ENCODE measurements at places on chromosomes 12 and 14.

DNA sequence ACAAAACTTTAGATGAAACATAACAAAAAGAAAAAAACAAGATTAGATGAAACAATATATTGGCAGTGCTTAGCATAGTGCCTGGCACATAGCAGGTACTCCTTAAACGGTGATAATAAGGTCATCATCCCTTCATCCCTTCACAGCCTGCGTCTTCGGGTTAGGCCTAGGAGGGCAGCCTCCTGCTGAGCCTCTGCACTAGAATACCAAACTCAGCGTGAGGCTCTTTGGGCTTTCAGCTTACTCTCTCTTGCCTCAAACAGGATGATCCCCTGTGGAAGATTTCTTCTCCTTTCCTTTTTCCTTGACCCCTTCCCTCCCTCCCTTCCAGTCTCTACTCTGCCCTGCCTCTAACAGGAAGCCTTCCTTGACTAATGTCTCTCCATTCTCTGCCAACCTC is 14.4 kb upstream of the FIGNL2 start:
- no peak for DNase-seq

DNA sequence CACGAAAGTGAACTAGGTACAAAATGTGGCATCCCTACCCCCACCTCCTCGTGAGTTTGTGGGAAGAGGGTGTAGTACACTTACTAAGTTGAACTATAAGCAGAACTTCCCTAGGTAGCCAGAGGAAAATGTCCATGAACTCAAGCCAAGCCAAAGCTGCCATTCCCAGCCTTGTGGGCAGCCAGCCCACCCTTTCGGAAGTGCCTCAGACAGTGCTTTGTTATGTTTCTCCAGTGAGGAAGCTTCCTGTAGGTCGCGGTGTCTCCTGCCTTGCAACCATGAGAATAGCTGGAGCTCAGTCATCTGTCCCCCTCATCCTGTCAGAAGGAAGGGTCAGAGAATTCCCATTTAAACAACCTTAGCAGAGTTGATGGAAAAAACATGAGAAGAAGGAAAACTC is 266.9 kb downstream of the DUSP6 start:
- DNase-seq, result no peak

DNA sequence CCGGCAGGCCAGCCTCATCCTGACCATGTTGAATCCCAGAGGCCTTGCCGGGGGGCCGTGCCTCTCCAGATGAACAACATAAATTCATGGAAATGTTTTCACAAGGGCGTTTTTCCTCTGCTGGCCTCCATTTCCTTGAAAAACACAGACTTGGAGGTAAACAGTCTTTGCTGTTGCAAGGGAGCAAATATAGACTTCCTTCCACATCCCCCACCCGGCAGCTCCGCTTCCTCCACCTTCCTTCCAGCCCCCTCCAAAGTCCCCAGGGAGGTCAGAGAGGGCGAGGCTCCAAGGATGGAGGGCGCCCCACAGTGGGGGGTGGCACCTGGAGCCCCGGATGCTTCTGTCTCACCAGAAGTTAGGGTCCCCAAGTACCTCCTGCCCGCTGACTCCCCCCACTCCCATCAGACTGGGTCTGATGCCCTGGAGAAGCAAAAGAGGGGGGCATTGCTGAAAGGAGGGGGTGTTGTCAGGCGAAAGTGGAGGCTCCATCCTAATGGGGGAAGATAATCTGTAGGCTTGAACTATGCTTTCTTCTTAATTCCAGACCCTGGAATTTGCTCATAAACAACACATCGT is 31.1 kb downstream of the CALM1 start:
- no peak for DNase-seq

GRCh38 chr14:95286645-95287044 is 33.1 kb downstream of the CLMN start:
- no peak for DNase-seq

DNA sequence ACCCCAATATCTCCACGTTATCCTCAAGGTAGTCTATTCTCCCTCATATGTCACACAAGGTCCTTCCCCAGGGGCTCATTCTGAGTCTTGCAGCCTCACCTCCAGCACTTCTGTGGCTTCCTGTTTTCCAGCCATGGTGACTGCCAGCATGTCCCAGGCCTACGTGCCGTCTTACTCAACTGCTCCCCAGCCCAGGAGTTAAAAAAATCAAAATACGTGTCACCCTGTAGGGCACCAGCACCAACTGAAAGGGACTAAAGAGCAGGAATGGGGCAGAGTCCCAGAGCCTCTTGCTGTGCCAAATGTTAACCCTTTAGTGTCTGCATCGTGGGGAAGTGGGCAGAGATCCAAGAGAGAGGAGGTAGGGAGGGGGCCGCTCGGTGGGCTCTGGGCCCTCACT is 37.0 kb upstream of the MED13L start:
- no peak for DNase-seq

DNA sequence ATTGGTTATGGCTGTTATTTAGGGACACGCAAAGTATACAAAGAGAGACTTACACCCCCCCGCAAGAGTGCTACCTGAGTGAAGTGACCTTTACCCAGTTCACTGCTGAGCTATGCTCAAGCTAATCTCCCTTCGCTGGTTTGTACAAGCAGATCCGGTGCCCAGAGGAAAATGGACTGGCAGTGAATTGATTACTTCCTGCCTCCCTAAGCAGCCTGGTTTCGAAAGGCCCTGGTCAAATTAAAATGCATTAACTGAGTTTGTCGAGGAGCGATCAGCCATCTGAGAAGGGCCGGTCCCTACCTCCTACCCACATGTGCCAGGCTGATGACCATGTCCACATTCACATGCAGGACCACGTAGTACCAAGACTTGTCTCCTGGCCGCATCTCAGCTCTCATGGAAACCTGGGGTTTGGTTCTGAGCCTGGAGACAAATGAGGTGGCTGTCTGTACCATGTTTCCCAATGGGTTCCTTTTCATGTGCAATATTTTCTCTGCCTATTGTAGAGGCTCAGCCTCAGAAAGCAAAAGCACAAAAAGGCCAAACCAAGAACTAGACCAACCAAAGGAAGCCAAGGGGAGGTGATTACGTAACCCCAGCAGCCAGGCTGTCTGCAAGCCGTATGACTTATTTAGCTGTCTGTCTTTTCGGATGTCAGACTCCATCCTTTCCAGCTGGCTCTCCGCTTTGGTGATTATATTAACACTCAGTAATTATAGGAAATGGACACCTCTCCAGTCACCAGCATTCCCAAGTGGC is 284.7 kb upstream of the PWP1 start:
- DNase-seq, result peak; percentile 8

- DNase-seq, result no peak
Measured at GRCh38 chr12:79298506-79298905, 392.3 kb downstream of the PAWR start.

GRCh38 chr14:39025250-39025809 is 77.7 kb downstream of the SEC23A start:
- DNase-seq, result no peak

DNA sequence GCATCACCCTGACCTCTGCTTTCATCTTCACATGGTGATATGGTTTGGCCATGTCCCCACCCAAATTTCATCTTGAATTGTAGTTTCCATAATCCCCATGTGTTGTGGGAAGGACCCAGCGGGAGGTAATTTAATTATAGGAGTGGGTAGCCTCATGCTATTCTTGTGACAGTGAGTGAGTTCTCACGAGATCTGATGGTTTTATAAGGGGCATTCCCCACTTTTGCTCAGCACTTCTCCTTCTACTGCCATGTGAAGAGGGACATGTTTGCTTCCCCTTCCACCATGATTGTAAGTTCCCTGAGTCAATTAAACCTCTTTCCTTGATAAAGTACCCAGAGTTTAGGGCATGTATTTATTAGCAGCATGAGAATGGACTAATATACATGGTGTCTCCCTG is 38.2 kb downstream of the TMBIM6 start:
- DNase-seq, result no peak

DNA sequence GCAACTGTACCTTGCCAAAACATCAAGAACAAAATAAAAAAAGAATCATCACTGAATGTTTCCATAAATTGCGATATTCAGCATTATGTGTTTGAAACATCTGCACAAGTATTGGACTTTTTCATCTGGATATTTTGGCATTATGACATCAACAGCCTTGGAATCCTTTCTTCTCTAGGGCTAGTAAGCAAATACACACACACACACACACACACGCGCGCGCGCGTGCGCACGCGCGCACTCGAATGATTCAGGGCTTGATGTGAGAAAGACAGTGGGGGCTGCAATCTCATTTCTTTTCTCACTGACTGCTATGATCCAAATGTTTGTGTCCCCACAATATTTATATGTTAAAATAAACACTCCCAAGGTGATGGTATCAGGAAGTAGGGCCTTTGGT is 90.0 kb upstream of the SLC38A4 start:
- DNase-seq, result peak; percentile 73

GRCh38 chr12:48024735-48025134 is 20.5 kb upstream of the COL2A1 start:
- no peak for DNase-seq

GRCh38 chr14:105505101-105505500 is 14.1 kb downstream of the TEDC1 start:
- DNase-seq, result peak; percentile 70

DNA sequence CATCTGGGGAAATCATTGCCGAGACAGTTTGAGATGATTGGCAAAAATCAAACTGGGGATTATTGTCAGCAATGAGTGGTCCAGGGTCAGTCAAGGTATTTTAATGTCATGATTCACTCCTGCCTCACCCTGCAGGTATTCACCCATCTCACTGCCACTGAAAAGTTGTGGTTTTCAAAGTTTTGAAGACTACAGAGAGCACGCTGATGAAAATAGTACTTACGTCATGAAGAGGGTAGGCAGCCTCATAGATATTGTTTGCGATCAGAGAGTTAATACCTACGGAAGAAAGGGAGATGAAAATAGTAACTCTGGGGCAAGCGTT is 138.0 kb downstream of the ANO2 start:
- DNase-seq, result no peak

GRCh38 chr14:77607741-77608302 is 8.6 kb downstream of the SPTLC2 start:
- DNase-seq, result no peak

DNA sequence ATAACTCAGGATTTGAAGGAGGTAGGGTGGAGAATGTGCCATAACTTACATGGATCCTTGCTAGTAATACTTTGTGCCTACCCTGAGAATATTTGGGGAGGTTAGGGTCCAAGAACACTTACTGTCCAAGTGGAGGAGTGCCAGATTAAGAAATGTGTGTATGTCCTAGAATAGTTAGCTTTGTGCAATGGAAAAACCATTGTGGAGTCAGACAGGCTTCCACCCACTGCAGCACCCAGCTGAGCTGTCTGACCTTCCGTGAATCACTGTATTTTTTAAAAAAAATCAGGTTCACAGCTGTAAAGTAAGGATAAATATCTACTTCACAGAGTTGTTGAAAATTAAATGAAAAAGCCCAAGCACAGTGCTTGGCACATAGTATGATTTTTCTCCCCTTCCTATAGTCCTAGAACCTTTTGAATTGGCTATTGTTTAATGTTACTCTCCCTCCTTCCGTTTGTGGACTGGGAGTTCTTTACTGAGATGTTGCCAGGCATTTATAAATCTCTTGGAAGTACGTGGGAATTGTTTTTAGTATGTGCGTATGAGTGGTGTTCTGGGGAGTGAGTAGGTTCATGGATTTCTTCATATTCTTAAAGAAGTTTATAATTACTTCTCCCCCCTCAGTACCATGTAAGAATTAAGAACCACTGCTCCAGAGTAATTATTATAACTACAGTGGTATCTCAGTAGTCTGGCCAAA is 9.2 kb downstream of the RAB21 start:
- no peak for DNase-seq

GRCh38 chr14:73239393-73240241 is 2.3 kb downstream of the PAPLN start:
- no peak for DNase-seq

DNA sequence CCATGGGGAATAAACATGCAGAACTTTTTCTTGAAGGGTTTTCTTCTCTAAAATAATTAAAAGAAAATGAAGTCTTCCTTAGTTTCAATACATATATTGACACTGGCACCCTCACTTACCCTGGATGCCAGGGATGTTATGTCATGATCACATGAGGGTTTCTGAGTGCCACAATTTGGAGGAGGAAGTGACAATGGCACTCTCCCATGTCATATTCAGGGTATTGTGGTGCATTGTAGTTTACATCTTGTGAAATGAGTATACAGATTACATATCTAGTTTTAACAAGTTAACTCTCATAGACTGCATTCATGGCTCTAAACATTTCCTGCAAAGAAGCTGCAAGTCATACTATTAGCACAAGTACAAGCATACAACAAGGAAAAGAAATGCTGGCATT is 37.7 kb downstream of the CCDC177 start:
- DNase-seq, result no peak

DNA sequence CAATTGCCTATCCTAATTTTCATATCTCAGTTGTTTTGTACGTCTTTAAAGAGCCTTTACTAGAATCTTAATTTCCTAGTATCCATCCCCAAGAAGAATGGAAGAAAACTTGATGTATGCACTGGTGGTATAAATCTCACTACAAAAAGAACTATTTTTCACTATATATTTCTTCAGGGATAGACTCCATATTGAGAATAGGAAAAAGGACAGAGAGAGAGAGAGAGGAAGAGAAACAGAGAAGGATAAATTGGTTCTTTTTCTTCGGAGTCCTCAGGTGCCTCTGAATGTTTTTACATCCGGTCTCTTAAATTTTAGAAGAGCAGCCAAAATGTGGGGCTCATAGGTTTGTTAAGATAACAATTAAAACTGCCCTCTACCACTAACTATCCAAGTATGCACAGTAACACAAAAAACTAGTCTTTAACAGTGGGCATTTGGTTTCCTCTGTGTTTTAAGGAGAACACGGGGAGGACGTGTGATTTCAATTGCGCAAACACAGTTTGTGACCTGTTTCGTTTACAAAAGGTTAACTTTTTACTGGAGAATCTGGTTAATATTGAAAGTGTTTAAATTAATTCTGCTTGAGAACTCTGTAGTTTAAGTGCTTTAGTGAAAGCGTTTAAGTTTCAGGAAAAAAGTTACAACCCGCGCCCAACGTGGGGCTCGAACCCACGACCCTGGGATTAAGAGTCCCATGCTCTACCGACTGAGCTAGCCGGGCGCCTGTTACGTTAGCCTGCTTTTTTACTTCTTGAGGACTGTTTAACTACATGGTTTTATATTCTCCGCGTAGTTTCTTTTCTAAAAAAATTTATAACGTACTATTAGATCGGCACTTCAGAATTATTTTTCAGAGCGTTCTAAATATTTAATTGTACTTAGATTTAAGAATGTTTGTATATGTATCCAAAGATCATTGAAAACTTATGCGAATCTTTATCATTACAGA is 5.1 kb upstream of the PSMA3 start:
- peak; percentile 68 for DNase-seq

DNA sequence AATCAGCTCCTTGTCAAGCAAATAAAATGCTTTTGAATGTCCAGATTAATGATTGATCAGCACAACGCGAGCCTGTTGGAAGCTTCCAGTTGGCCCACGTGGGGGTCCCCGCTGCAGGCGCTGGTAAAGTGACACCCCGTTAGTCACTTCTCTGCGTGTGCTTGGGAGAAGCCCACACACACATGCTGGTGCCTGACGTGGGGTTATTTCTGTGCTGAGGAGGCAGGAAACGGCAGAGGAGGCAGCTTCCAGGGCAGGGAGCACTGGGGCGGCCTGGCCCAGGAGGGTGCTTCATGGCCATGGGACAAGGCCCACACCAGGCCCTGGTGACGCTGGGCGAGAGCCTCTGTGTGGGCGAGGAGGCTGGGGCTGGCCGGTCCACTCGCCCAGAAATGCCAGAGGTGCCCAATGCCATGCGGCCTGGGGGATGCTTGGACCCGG is 101.5 kb downstream of the KIF26A start:
- DNase-seq, result no peak

Measured in left lung (tissue), 14 donors.